ENCODE measurements at places on chromosomes 4 and X.

DNA sequence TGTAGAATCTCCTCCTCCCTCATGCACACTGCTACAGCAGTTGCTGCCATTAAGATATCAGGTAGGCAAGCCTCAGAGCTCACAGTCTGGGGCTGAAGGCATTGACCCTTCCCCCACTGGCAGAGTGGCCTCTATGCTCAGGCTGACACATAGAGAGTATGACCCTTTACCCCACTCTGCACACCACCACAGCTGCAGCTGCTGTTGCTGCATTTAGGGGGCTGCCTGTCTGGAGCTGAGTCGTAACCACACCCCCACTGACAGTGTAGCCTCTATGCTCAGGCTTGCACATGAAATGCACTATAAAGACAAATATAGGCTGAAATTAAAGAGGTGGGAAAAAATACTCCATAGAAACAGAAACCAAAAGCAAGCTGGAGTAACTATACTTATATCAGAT is 289.3 kb upstream of the PABPC4L start:
- no peak for DNase-seq

- no peak for DNase-seq
These were observed 76.9 kb upstream of the SMAD1 start for GRCh38 chr4:145404761-145405160.

- no peak for DNase-seq
These were observed 3.4 kb upstream of the RRAGB start for GRCh38 chrX:55714161-55714560.

DNA sequence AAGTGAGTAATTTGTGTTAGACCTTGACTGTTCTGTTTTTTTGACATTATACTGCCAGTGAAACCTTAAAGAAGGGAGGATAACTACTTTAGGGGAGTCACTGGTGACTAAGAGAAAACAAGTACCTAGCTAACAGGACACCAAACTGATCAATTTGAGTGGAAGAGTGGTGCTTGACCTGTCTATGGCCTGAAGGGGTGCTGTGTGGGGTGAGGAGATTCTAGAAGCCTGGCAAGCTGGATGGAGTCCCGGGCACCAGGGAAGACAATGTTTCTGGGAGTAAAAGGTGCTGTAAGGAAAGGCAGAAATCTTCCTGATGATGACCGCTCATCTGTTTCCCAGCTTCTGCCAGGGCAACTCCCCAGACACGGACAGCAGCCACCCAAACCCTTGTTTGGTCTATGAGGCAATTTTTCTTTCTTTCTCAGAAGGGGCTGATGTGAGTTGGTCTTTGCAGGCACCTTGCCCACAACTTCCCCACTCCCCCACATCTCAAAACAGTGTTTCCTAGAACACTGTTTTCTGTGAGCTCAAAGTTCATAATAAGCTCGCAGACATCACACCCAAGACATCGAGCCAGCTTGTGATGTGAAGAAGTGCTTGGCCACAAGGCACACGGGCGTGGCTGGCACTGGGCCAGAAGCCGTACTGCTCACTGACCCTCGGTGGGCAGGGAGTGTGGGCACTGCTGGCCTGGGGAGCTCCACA is 4.6 kb downstream of the TXK start:
- no peak for DNase-seq

DNA sequence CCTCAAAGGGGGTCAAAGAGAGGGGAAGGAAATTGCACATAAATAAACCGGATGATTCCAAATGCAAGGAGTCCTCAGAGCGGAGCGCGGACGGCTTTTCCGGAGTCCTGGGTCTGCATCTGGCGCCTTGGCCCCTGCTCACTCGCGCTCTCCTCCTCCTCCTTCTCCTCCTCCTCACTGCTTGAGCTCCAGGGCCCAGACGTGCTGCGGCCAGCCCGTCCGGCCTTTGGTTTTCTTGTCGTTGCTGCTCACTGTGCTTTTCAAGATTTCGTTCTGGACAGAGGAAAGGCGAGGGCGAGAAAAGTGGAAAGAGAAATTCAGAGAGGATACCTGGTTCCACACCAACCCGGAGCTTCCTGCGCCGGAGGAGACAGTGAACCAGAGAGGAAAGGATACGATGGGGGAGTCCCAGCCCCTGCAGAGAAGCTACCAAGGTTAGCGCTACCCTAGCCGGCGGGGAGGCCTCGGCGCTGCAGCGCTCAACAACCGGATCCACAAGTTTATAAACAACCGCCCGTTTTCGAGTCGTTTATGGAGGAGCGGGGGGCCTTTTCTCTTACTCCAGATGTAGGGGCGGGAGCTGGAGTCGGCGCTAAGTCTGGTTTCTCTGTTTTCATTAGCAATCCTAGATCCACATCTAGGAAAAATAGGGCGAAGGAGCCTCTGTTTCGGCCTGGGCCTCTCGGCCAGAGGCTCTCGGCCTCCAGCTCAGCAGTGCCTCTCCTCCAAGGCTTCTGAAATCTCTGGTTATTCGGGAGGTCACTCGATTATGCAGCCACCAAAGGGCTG is 2.7 kb downstream of the HAND2 start:
- no peak for DNase-seq

DNA sequence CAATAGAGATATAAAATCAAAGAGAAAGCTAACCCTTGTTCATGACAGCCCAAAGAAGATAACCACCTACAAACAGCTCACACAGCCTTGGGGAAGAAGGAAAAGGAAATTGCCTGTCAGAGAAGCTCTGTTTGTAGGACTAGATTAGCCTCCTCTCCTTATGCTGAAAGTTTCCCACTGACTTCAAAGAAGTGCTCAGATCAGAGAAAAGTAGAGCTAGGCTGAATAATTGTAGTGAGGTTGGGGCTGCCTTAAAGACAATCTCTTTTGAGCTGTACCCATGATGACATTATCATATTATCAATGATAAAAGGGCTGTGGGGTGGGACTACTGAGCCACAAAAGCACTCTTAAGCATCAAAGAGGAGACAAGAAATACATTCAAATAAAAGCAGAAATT is 223.0 kb upstream of the GALNT7 start:
- no peak for DNase-seq

- no peak for DNase-seq
These were observed 238.4 kb upstream of the PSAPL1 start for GRCh38 chr4:7673121-7673520.

- peak; percentile 97 for DNase-seq
These were observed 219.0 kb upstream of the CPEB2 start for GRCh38 chr4:14783011-14783877.

DNA sequence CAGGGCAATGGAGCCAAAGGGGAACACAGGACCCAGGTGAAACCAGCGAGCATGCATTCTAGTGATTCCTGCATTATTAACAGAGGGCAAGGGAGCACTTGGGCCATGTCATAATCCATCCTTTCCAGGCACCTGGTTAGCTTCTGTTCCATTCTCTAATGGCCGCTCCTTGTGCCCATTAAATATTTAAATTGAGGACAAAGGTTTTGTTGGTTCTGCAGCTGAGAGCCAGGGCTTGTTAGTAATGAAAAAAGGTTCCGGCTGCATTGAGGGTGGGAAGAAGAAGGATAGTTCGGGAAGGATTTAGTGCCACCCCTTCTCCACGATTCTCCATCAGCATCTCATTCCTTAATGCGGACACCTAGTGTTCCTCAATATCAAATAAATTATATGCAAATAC is 13.6 kb downstream of the SOD3 start:
- DNase-seq, result no peak

GRCh38 chr4:127249066-127249766 is 383.5 kb upstream of the INTU start:
- peak; percentile 39 for DNase-seq

- DNase-seq, result no peak
These were observed 937.9 kb downstream of the CCSER1 start for GRCh38 chr4:91065117-91065516.

- no peak for DNase-seq
These were observed 43.9 kb downstream of the CYSLTR1 start for GRCh38 chrX:78283511-78283910.

GRCh38 chr4:102789317-102789717 is 28.5 kb upstream of the MANBA start:
- DNase-seq, result peak; percentile 61

DNA sequence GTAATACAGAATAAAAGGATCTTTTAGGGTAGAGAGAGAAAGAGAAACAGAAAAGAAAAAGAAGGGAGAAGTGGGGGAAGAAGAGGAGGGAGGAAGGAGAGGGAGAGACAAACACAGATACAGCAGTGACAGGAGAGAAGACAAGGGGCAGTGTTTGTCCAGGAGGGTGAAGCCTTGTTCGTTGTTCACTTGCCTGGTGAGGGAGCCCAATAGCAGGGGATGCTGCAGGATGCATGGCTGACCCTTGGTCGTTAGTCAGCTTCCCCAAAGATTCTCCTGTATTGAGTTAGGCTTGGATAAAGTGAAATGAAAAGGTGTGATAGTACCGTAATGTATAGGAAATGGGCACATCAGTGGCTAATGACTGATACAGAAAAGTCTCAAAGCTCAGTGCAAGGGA is 403.7 kb downstream of the IL15 start:
- DNase-seq, result no peak

DNA sequence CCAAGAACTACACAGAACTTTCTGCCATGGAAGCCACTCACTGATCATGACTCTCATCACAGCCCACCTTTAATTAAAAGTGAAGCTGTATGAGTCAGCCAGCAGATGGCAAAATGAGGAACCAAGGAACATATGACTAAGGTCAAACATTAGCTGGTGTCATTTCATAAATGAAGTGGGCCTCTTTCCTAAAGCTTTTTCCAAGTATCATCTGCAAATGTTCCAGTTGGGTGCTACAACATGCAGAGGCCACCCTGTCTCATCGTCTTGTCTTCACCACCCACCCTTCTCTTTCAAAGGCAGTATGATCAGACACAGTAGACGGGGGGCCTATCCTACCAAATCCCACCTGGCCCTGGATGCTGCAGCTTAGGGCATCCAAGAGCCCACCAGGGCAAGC is 9.2 kb upstream of the EOLA1 start:
- no peak for DNase-seq

DNA sequence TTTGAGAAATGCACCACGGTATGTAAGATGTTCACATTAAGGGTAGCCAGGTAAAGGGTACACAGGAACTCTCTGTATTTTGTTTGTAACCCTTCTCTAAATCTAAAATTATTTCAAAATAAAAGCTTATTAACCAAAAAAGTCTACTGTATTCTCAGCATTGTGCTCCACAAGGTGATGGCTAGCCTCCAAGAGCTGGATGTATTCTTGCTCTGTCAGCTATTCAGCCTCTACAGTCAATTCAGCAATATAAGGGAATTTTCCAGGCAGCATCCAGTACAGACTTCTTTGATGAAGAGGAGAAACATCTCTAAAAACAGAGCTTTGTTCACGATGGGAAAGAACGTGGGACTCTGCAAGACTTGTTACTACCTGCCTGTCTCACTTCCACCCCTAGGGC is 63.5 kb upstream of the MAOA start:
- DNase-seq, result peak; percentile 38

DNA sequence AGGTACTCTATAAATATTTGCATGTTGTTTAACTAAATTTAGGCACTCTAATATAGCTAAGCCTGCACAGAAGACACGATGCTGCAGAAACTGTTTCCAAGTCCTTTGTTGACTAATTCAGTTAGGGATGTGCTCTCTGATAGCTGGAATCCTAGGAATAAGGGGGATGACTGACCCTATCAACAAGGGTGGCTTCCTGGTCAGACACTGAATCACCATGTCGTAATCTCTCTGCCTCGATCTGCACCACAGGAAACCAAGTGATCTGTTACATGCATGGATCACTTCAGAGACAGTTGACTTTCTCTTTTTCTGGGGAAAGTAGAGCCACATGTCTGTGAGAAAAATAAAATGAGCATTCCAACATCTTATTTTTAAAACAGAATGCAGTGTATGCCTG is 169.1 kb downstream of the GUCY2F start:
- DNase-seq, result peak; percentile 6

GRCh38 chr4:165723051-165723795 is 149.8 kb upstream of the TLL1 start:
- DNase-seq, result peak; percentile 25

DNA sequence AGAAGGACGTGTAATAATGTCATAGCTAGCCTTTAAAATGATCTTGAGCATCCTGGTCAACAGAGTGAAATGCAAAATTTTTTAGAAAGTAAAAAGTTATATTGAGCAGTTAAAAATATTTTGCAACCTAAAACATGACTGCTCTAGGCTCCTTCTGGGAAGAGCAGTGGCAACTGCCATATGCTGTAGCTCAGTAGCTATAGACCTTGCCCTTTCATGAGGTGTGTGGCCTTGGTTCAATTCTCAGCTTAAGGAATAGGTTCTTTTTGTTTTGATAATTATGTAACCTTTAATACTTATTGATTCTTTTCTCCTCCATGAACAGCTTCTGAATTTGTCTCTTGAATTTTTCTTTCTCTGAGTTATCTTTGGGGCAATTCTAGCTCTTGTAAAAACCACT is 105.0 kb downstream of the ARSJ start:
- DNase-seq, result no peak

GRCh38 chr4:64960516-64960915 is 551.3 kb upstream of the TECRL start:
- no peak for DNase-seq

DNA sequence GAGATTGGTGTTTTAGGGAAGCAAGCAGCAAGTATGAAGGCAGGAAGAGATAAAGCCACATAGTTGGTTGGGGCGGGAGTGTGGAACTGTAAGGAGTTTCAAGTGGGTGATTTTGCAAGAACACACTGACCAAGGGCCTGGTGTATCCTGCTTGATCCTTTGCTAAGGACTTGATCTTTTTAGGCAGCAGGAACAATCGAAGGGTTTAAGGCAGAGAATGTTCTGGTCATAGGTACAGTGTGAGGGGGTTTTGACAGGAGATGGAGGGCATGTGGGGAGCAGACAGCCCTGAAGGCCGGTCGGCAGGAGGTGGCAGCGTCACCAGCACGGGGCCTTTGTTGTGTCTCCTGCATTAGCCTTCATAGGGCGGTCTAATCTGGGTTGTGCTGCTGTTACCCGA is 54.7 kb downstream of the FAM193A start:
- no peak for DNase-seq

DNA sequence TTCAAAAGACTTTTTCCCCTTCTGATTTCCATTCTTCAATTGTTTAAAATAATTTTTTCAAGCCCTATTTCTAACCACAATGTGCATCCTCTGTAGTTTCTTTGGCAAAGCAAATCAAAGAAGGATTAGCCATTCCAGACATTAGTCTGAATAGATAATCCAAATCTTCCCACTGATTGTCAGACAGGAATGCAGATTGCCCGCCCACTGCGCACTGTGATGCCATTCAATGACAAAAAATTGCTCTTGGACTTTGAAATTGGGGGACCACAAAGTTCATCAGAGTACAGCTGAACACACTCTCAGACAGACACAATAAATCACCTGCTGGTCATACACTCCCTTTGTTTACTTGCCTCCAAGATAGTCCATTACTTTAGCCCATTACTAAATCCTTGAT is 216.5 kb upstream of the DKK2 start:
- no peak for DNase-seq

- no peak for DNase-seq
These were observed 79.3 kb downstream of the PPP2R2C start for GRCh38 chr4:6393066-6393465.

DNA sequence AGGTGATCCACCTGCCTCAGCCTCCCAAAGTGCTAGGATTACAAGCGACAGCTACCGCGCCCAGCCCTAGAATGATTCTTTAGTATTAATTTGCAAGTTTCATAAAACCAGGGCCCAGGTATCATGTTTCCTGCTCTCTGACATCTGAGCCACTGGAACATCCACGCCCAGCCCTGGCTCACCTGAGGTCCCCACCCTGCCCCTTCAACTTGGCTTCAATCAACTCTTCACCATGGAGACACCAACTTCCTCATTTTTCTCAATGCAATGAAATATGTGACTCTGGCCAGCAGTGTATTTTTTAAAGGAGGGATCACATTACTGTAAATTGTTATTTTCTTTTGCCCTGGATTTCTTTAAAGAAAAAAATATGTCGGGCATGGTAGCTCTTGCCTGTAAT is 3.9 kb downstream of the PRSS12 start:
- DNase-seq, result peak; percentile 70

GRCh38 chr4:153789741-153790499 is 1.0 kb upstream of the SFRP2 start:
- DNase-seq, result no peak

All from epithelial cell of esophagus (primary cell).